SHP77 treated with DMSO at 0.1 percent for 48 hours (cell line): ENCODE measurements at places on chromosomes 2 and 18.

- DNase-seq, result no peak
These were observed 100.0 kb upstream of the TCF4 start for GRCh38 chr18:55688030-55688429.

DNA sequence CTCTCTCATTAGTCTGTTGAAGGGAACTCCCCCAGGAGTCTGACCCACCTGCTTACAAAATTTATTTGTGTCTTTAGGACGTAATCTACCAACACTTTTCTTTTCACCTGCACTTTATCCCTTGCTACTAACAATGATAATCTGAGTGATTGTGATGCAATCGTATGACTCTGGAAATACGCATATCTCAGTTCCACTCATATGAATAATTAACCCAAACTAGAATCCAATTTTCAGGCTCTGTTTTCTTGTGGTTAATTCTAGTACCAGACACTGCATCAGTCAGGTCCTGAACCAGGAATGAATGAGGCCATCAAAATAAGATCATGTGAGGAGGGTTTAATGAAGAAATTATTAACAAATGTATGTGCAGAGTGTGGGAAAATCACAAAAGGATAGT lies 158.4 kb upstream of the SRD5A2 start:
- no peak for DNase-seq

- no peak for DNase-seq
These were observed 45.0 kb downstream of the MBP start for GRCh38 chr18:77087393-77088141.

- no peak for DNase-seq
These were observed 77.4 kb downstream of the HDAC4 start for GRCh38 chr2:239323447-239323846.

GRCh38 chr18:70195014-70195614 lies 10.4 kb downstream of the RTTN start:
- DNase-seq, result no peak

DNA sequence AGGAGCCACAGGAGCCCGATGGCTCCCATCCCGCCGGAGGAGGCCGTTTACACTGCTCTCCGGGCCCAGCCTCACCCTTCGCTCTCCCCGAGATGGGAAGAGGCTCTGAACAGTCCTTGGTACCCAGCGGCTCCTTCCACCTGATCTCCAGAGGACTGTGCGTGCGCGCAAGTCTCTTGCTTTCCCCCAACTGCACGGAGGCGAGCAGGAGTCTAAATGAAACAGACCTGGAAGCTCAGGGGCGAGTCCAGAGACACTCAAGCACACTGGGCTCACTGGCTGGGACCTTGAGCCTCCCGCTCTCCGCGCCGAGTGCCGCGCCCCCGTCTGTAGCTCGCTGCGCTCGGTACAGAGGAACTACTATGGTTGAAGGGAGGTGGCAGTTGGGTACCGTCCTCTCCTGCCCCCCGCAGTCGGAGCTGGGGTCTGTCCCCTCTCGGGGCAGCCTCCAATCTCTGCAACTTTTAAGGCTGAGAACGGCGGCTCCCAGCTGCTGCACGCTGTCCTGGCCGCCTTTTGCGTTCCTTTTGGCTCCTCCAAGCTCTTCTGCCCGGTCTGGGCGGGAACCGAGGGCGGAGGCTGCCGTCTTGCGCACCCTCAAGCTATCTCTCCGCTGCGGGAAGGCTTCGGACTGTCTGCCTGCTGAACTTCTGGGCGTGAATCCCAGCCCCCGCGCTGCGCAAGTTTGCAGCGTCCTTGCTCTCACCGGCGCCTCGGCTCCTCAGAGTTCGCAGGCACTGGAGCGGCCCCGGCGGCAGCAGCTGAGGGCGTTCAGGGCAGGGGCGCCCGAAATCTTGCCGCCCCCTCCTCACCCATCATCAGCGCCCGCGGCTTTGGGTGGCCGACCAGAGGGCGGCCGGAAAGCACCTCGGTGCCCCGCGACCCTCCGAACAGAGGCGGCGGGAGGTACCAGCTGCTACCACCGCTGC lies 491 bp downstream of the ALK start:
- no peak for DNase-seq

DNA sequence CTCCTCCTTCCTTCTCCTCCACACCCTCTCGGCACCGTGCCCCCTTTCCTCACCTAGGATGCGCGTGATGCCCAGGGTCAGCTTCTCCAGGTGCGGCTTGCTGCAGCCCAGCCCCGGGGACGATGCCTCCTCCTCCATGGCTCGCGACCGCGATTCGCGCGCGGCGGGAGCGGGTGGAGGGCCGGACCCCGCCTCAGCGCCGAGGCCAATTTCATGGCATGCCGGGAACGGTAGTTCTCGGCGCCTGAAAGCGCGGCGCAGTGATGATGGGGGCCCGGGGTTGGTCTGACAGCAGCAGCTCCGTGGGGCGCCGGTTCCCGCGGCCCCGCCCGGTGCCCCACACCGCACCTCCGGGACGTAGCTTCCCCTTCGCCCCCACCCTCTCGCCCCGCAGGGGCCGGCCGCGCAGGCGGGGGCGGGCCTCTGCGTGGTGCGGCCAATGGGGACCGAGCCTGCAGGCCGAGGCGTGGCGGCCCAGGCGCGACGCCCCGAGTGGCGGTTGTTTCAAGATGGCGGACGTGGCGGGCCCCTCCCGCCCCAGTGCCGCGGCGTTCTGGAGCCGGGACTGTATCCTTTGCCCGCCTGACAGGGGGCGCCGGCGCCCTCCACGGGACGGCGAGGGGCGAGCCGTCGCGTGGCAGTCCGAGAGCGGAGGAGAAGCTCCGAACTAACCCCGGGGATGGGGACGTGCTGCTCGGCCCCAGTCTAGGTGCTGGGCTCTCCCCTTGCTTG lies at the start of the genes KIAA1328 and TPGS2:
KIAA1328 (plus strand) TSS at position 498 of the 732 bp plus-strand sequence; CDS start at position 510, 12 bp downstream.
TPGS2 (minus strand) TSS at position 373 of the 732 bp plus-strand sequence; CDS start at position 138, 235 bp downstream.
- DNase-seq, result peak; percentile 57

DNA sequence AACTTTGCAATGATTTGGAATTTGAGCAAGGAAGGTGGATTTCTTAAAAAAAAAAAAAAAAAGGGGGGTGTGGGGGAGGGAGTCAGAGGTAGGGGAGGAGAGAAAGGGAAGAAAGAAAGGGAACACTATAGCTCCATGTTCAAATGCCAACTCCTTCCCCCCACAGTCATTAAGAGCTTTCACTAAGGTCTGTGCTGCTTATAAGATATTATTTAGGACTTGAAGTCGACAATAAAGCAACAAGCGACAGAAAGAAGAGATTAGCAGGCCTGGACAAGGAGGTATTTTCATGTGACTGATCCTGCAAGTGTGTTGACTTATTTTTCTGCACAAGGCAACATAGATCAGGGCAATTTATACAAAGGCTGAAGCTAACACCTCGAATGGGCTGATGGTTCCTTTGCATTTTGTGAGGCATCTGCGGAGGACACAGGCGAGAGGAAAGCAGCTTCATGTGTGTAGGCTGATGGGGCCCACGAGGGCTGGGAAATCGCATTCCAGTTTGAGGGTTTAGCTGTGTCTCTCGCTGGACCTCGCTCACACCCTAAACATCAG lies 382.0 kb downstream of the SOX11 start:
- DNase-seq, result peak; percentile 81

DNA sequence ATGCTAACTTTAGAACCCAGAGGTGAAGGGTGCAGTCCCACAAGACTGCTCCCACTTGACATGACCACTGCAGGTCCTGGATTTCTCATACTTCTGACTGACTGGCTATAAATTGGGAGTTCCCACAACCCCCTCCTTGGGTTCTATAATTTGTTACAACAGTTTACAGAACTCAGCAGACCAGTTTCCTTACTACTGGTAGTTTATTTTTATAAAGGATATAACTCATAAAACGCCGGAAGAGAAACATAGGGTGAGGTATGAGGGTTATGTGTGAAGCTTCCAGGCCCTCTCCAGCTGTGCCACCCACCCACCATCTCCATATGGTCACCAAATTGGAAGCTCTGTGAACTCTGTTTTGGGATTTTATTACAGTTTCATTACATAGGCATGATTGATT lies 839.6 kb downstream of the TSN start:
- DNase-seq, result no peak

GRCh38 chr2:128774320-128775216 lies 455.9 kb upstream of the HS6ST1 start:
- no peak for DNase-seq

DNA sequence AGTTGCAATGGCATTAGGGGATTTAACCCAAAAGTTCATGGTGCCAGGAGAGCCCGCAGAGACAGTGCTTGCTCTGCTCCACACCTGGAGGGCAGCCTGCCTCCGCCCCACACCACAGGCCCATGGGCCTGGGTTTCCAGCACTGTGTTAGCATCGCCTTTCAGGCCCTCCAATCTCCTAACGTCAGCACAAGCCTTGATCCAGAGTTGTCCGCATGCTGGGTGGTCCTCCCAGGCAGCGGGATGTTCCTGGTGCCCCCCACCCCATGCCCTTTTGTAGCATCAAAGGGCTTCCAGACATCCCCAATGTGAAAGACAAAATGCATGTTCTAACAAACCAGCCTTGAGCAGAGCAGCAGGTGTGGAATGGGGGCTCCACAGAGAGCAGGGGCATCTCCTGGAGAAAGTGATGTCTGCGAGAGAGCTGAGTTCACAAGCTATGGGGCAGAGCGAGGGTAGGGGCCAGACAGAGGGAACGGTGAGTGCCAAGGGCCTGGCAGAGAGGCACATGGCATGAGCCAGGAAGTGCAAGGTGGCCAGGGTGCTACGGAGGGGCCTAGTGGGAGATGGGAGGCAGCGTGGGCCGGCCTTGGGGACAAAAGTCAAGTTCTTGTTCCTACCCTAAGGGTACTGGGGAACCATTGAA lies 119.2 kb downstream of the CYP26B1 start:
- no peak for DNase-seq

DNA sequence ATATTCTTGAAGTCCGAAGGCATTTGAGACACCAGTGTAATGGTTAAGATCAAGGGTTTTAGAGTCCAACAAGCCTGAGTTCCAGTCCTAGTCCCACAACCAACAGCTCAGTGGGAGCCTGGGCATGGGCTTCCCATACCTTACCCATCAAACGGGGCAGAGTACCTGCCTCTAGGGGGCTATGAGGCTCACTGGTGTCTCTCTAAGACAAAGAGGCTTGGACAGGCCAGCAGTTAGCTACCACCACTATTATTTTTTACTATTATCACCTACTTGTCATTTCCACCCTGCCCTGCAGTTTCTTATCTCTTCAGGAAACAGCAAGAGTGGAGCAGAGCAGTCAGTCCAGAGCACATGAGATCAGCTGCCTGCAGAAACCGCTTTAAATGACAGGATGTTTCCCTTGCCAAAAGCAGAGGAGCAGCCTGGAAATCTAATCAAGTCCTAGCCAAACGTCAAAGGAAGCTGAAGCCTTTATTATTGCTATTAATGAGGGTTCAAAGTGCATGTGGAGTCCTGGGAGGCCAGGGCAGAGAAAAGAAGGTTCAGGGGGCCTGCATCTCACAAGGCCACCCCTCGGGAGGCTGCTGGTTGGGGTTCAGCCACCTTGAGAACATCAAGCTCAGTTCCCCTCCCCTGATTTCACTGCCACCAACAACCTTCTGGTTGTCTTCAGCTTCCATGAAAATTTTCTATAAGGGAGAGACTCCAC lies 66.6 kb downstream of the STPG4 start:
- DNase-seq, result no peak

GRCh38 chr2:64291181-64291580 lies 147.0 kb upstream of the PELI1 start:
- no peak for DNase-seq

DNA sequence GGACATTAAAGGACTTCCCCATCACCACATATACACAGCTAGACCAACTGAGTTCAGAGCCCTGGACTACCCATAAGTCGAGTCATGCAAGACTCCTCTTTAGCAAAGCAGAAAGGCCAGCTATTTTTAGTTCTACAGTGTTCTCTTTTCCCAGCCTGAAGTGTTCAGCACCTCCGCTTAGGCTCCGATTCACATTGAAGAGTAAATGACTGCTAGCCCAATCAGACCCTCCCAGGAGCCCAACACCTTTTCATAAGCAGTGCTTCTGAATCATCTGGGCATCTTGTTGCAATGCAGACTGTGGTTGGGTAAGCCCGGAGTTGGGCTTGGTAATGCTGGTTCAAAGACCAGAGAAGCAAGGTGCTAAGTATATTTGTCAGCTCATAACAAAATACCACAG lies 138.6 kb upstream of the MSH6 start:
- no peak for DNase-seq

DNA sequence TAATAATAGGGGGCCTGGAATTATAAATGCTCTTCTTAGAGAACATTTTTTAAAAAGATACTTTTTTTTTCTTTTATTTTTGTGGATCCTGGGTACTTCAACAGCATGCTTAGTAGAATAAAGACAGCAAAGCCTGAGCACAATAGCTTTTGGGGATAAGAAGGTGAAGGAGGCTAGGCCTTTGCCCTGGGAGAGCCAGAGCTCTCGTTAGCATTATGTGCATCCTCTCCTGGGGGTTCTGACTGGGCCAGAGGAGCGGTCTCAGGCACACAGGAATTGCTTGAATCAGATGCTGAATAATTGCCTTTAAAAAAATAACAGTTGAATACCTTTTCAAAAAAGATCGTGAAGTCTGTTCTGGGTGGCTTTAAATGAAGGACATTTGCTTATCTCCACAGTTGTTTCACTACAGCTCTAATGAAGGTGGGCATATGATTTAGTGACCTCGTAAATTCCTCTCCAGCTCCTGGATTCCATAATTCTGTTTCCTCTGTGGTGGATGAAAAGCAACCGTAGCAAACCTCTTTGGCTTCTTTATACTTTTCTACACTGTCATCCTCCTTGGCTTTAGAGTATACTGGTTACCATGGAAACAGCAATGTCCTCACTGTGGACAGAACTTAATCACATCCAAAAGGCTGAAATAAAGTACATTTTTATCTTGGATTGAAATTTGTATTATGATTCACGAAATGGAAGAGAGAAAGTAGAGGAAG lies 133.8 kb downstream of the MAIP1 start:
- DNase-seq, result no peak

DNA sequence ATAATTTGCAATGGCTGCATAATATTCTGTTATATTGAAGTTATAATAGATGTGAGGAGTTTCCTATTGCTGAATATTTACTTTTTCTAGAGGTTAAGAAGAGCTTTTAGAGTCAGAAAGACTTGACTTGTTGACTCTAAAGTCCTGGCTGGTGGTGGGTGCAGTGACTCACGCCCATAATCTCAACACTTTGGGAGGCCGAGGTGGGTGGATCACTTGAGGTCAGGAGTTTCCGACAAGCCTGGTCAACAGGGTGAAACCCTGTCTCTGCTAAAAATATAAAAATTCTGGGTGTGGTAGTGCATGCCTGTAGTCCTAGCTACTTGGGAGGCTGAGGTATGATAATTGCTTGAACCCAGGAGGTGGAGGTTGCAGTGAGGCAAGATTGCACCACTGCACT lies 33.9 kb upstream of the ATIC start:
- no peak for DNase-seq

DNA sequence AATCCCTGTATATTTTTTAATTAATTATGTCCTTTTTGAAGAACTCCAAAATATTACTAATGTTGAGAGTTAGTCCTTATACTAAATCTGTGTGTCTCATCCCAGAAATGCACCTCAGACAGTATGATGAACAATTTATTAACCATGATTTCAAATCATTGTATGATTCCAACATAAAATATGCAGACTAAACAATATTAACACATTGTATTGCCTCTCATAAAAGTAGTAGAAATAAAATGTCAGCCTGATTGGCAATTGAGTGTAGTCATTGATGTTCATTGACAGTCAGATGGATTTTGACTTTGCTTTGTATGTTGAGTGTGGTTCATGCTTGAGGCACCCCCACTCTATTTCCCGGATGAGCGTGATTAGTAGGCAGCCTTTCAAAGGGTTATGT lies 57.5 kb downstream of the KCTD18 start:
- DNase-seq, result no peak

- no peak for DNase-seq
These were observed 2.7 kb downstream of the IKZF2 start for GRCh38 chr2:213148572-213149261.

- DNase-seq, result no peak
These were observed 164.6 kb downstream of the TPO start for GRCh38 chr2:1577846-1578245.
